ENCODE measurements at places on chromosomes 7 and 10. TPM values are rescaled to one million over a fixed set of nuclear protein-coding genes. Genes with fewer than 3 reads are reported as not detected.

HSPB1 gene
- total RNA-seq = 79.5 TPM

WDR86 gene
- total RNA-seq = 0.25 TPM

STAG3 gene
- not detected for total RNA-seq

KCP gene
- not detected for total RNA-seq

PTPRE gene
- total RNA-seq = 2.7 TPM

ACHE gene
- total RNA-seq = not detected

ANKRD7 gene
- total RNA-seq = 0.25 TPM

ADCYAP1R1 gene
- not detected for total RNA-seq

EBF3 gene
- total RNA-seq = 0.43 TPM

ELN gene
- total RNA-seq = 974 TPM

ZNF365 gene
- total RNA-seq = 0.86 TPM

ENTPD1 gene
- not detected for total RNA-seq

GIMAP7 gene
- not detected for total RNA-seq

LMBR1 gene
- 26.7 TPM for total RNA-seq

FXYD4 gene
- not detected for total RNA-seq

SNCG gene
- total RNA-seq = 1.8 TPM

MORN4 gene
- 7.9 TPM for total RNA-seq

HECW1 gene
- 4.8 TPM for total RNA-seq

FAM25C gene
- not detected for total RNA-seq

ARHGAP19 gene
- 5.0 TPM for total RNA-seq

ADAM12 gene
- total RNA-seq = 141 TPM

BAZ1B gene
- total RNA-seq = 49.4 TPM

CCL24 gene
- not detected for total RNA-seq

CH25H gene
- 34.9 TPM for total RNA-seq

ELMO1 gene
- not detected for total RNA-seq

GOLGA7B gene
- total RNA-seq = not detected

TMEM213 gene
- not detected for total RNA-seq

FEZF1 gene
- not detected for total RNA-seq

UCMA gene
- total RNA-seq = not detected

GPR26 gene
- total RNA-seq = not detected

ASB15 gene
- total RNA-seq = not detected

POM121C gene
- 14.9 TPM for total RNA-seq

PROSER2 gene
- 1.4 TPM for total RNA-seq

UCN3 gene
- total RNA-seq = not detected

PON3 gene
- total RNA-seq = not detected

FAM13C gene
- total RNA-seq = 0.54 TPM

CALHM3 gene
- not detected for total RNA-seq

SPDYE16 gene
- total RNA-seq = not detected

HOXA11 gene
- total RNA-seq = 8.3 TPM

CDNF gene
- total RNA-seq = 0.32 TPM

RBM20 gene
- 0.13 TPM for total RNA-seq

AKR1C4 gene
- total RNA-seq = not detected

AKR1D1 gene
- not detected for total RNA-seq

BAMBI gene
- 0.76 TPM for total RNA-seq

HGF gene
- total RNA-seq = 4.4 TPM
